ENCODE measurements at places on chromosomes 1 and 21.

DNA sequence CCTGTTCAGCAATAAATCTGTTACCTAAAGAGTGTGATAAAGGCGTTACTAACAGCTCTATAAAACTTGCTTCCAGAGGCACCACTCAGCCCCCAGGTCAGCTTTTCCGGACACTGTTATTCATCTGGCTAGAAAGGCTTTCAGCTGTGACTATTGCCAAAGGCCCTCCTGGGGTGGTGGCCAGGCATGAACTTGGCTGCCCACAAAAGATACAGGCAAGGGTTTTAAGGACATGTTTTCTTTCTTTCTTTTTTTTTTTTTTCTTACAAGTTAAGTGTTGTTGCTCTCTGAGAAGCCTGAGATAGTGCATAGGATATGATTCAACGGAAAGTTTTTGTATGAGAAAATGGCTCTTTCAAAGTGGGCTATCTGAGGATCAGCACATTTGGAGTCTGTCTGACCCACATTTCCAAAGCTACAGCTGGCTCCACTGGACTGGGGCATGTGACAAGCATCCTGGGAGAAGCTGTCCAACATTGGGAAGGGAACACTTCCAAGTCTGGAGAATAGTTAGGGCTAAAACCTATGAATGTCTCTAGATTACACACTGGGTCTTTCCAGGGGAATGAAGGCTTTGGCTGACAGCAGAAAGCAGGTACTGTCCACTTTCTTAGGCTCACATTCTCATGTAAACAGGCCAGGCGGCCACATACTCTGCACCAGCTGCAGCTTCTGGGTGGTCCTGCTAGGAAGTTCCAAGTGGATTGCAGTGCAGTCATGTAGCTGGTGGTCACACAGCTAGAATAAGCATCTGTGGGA, 639.7 kb downstream of the LMO4 start:
- DNase-seq = no peak

- no peak for DNase-seq
Observed at GRCh38 chr1:44635439-44635838, 38.8 kb downstream of the TMEM53 start.

- no peak for DNase-seq
Observed at GRCh38 chr1:205328476-205328875, 6.9 kb upstream of the NUAK2 start.

DNA sequence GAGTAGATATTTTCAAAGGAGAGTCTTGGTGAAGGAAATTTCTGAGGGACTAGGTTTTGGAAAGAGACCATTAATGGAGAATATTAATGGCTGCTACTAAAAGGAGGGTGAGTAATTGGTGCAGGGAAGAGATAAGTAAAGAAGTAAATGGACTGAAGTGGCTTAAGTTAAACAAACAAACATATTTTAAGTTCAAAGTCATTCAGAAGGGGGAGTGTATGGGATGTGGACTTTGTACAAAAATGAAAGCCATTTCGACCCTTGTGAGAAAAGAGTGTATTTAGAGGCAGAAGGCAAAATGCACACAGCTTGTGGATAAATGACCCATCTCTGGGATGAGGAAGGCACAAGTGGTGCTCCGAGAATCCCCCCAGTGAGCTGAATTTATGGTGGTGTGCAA, 171.7 kb downstream of the BACH1 start:
- no peak for DNase-seq

- DNase-seq = no peak
Observed at GRCh38 chr1:98045767-98046641, 125.2 kb upstream of the DPYD start.

Data from T-helper 2 cell (primary cell).